Activated T-cell treated with anti-CD3 and anti-CD28 coated beads, Interleukin-2, amount 50 U/mL, for 72 hours (primary cell): ENCODE measurements at places on chromosomes 12 and 14.
A peak's percentile ranks its signal among the peaks of the same experiment; 100 is the strongest.

- H3K4me1 ChIP-seq: peaks cover 5% of the 10 kb centered on the region
- DNase-seq: no peak
Observed at GRCh38 chr14:99387880-99388279, 92.8 kb downstream of the SETD3 start.

DNA sequence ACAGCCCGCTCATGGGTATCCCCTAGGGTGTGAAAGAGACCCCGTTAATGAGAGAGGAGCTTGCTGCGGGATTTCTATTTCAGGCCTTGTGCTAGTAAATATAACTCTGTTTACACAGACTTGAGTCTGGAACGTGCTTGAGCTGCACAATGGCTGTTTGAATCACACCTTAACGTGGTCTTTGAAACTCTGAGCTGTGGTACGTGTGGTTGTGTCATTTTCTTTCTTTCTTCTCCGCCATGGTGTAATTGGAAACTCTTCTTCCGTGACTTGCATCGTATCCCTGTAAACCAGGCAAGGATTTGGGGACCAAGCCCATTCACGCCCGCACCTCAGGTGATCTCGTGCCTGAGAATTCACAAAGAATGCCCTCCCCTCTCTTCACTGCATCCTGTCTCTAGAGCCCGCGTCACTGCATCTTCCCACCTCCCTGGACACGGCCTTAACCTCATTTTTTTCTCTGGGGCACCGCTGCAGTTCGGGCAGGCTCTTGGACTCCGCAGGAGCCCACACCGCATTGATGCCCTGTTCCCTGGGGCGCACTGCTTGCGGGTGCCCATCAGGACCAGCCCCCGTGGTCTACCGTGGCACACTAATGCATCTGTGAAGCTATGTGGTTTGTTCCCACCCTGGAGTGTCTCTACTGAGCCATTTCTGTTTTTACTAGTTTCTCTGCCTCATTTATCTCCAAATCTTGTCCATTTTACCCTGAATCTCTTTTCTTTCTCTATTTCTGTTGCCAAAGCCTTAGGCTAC, 78.4 kb upstream of the PARP11 start:
- H3K4me3 ChIP-seq: peak overlapping the region; percentile 63
- peaks cover 9% of the 10 kb centered on the region for H3K36me3 ChIP-seq
- no peaks in the 10 kb centered on the region for H3K27me3 ChIP-seq
- no peak for DNase-seq

GRCh38 chr12:107912421-107913004, 138.0 kb downstream of the ASCL4 start:
- H3K36me3 ChIP-seq: no peaks in the 10 kb centered on the region
- H3K27me3 ChIP-seq: peaks cover 52% of the 10 kb centered on the region
- peaks cover 5% of the 10 kb centered on the region for H3K4me1 ChIP-seq
- DNase-seq: peak; percentile 86
- no peak overlapping the region for H3K27ac ChIP-seq

GRCh38 chr14:56004323-56004722, 113.9 kb upstream of the PELI2 start:
- H3K27me3 ChIP-seq: peaks cover 57% of the 10 kb centered on the region
- no peak overlapping the region for H3K4me3 ChIP-seq
- peaks cover 36% of the 10 kb centered on the region for H3K4me1 ChIP-seq
- no peak for DNase-seq
- no peak overlapping the region for H3K27ac ChIP-seq

DNA sequence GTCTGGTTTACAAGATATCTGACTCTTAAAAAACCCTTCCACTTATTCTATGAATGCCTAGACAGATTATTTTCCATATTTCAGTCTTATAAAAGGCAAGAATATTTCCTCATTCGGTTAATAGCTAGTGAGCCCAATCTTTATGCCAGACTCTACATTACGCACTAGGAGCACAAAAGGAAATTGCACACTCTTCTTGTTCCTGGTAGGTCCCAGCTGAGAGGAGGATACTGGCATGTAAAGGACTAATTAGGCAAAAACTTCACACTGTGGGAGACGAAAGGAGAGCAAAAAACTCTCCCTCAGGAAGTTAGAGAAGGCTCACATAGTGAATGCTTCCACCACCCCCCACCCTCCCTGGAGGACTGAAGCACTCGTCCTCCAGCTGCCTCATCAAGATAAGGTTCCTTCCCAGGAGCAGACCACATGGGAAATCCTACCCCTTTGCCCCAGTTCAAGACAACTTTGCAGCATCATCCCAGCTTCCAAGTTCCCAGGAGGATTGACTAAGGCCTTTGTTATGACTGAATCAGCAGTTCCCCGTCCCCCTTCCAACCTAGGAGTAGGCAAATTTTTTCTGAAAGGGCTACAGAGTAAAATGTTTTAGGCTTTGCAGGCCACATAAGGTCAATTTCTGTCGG, 14.5 kb downstream of the CAPZA3 start:
- no peaks in the 10 kb centered on the region for H3K36me3 ChIP-seq
- no peak overlapping the region for H3K27ac ChIP-seq
- no peaks in the 10 kb centered on the region for H3K4me1 ChIP-seq
- no peak overlapping the region for H3K4me3 ChIP-seq
- no peak for DNase-seq

DNA sequence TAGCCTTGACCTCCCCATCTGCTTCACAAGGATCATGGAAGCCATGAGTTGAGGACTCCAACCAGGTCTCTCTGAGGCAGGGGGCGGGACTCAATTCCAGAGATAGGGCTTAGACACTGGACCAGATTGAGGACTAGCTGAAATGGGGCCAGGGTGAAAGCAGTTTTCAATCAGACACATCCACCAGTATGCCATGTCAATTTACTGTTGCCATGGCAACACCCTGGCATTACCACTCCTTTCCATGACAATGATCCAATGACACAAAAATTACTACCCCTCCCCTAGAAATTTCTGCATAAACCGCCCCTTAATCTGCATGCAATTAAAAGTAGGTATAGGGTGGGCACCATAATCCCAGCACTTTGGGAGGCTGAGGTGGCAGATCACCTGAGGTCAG, 18.6 kb upstream of the DCAF5 start:
- H3K4me3 ChIP-seq: no peak overlapping the region
- no peaks in the 10 kb centered on the region for H3K4me1 ChIP-seq
- H3K27me3 ChIP-seq: no peaks in the 10 kb centered on the region

DNA sequence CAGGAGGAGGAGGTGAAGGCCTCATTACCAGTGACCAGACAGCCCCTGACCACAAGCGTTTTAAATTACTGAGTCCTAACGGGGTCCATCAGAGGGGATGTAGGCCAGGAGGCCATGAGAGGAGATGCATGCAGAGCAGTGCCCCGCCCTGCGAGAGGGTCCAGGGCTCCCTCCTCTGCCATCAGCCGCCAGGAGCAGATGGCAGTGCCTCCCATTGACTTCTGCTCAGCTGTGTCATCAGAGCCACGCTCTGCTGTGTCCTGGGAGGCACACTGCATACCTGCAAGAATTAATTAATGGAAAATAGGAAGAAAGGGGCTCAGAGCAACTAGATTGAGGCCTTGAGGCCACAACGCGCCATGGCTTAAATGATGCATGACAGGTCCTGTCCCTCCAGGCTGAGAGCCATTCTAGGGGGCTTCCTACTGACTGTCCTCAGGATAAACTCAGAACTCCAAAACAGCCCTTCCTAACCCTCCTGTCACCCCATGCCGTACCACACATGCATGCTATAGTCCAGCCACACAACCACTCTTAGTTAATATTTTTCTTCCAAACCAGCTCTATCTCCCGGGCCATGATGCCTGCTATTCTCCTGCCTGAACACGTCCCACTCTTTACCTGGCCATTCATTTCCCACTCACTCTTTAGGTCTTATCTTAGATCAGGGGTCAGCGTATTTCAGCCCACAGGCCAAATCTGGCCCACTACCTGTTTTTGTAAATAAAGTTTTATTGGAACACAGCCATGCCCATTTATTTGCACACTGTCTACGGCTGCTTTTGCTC, 235.8 kb downstream of the KSR2 start:
- no peak overlapping the region for H3K4me3 ChIP-seq
- no peaks in the 10 kb centered on the region for H3K36me3 ChIP-seq
- no peak overlapping the region for H3K27ac ChIP-seq
- H3K4me1 ChIP-seq: no peaks in the 10 kb centered on the region
- H3K27me3 ChIP-seq: no peaks in the 10 kb centered on the region
- no peak for DNase-seq

DNA sequence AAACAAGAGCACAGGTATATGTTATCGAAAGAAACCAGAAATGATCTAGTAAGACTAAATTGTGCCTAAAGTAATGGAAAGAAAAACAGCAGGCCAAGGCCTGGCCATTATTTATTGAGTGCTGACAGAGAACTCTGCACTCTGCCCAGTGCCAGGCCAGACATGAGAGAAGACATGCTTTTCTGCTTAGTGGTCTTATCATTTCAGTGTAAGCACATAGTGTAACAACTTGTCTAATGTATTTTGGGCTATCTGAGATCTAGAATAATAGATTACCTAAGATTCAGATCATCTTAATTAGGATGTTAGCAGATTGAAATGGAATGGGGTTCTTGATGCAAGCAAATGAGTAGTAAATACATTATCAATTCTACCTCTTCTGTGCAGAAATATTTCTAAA, 278.3 kb downstream of the AKAP6 start:
- peaks cover 8% of the 10 kb centered on the region for H3K4me1 ChIP-seq
- no peak overlapping the region for H3K4me3 ChIP-seq
- no peak for DNase-seq
- no peak overlapping the region for H3K27ac ChIP-seq

GRCh38 chr14:104659764-104660523, 29.5 kb upstream of the INF2 start:
- no peak for DNase-seq
- peaks cover 18% of the 10 kb centered on the region for H3K4me1 ChIP-seq
- no peak overlapping the region for H3K4me3 ChIP-seq
- H3K27ac ChIP-seq: no peak overlapping the region
- peaks cover 16% of the 10 kb centered on the region for H3K27me3 ChIP-seq
- peaks cover 1% of the 10 kb centered on the region for H3K36me3 ChIP-seq

- no peaks in the 10 kb centered on the region for H3K27me3 ChIP-seq
- peaks cover 50% of the 10 kb centered on the region for H3K36me3 ChIP-seq
- H3K27ac ChIP-seq: peak overlapping the region; percentile 91
- DNase-seq: peak; percentile 79
- peak overlapping the region; percentile 76 for H3K4me3 ChIP-seq
Observed at GRCh38 chr14:102085948-102086708, 716 bp downstream of the HSP90AA1 start.

DNA sequence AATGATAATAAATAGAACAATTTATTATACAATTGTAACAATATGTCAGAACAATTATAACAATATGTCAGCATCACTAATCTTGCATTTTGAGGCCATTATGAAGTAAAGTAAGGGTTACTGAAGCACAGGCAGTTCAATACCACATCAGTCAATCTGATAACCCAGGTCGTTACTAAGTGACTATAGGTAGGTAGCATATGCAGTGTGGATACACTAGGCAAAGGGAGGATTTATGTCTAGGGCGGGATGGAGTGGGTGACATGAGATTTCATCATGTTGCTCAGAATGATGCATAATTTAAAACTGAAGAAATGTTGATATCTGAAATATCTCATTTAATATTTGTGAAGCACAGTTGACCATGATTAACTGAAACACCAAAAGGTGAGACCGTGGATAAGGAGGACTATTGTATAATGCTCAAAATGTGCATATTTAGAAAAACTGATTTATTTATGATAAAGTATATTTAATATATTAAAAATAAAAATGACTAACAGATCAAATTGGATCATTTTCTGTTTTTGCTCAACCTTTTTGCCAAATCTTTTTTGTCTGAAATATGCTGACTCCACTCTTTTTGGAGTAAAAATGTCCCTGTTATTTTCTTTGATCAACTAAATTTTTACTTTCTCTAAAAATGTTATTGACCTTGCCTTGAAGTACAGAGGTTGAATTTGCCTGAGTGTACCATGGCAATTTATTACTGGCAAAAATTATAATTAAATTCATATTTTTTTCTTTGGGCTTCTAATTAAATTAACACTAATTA, 1189.4 kb upstream of the USP15 start:
- no peak overlapping the region for H3K27ac ChIP-seq
- H3K4me3 ChIP-seq: no peak overlapping the region
- no peaks in the 10 kb centered on the region for H3K36me3 ChIP-seq
- H3K27me3 ChIP-seq: no peaks in the 10 kb centered on the region

GRCh38 chr14:92880351-92880750, 42.6 kb upstream of the CHGA start:
- no peaks in the 10 kb centered on the region for H3K36me3 ChIP-seq
- peaks cover 67% of the 10 kb centered on the region for H3K27me3 ChIP-seq
- H3K27ac ChIP-seq: no peak overlapping the region

DNA sequence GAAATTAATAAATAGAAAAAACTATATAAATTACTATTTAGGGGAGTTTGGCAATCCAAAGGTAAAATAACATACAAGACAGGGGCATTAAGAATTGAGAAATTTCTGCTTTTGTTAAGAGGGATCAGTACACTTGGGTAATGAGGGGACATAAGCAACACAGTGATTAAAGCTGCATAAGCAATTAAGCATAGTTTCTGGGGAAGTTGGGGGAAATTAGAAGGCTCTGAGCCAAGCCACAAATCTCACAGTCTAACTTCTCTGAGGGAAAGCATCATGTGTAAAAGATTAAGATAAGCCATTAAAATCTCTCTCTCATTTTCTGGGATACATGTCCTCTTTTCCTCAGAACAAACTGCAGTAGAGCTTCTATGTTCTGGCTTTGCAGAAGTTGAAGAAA, 533.9 kb upstream of the LRFN5 start:
- no peak overlapping the region for H3K4me3 ChIP-seq
- no peak overlapping the region for H3K27ac ChIP-seq
- H3K4me1 ChIP-seq: no peaks in the 10 kb centered on the region
- H3K36me3 ChIP-seq: no peaks in the 10 kb centered on the region

GRCh38 chr12:131830335-131830913, 2.2 kb downstream of the MMP17 start:
- H3K4me1 ChIP-seq: peaks cover 15% of the 10 kb centered on the region
- peak overlapping the region; percentile 73 for H3K4me3 ChIP-seq
- no peaks in the 10 kb centered on the region for H3K36me3 ChIP-seq
- no peak overlapping the region for H3K27ac ChIP-seq

- H3K4me3 ChIP-seq: no peak overlapping the region
- H3K4me1 ChIP-seq: no peaks in the 10 kb centered on the region
- H3K27me3 ChIP-seq: no peaks in the 10 kb centered on the region
- no peak overlapping the region for H3K27ac ChIP-seq
Observed at GRCh38 chr12:127046467-127046866, 1220.5 kb upstream of the TMEM132C start.

GRCh38 chr12:122836027-122836921, 1.0 kb downstream of the HIP1R start:
- H3K27ac ChIP-seq: peak overlapping the region; percentile 74
- peaks cover 49% of the 10 kb centered on the region for H3K4me1 ChIP-seq
- peaks cover 3% of the 10 kb centered on the region for H3K36me3 ChIP-seq
- no peaks in the 10 kb centered on the region for H3K27me3 ChIP-seq

- no peak for DNase-seq
- peaks cover 8% of the 10 kb centered on the region for H3K27me3 ChIP-seq
- H3K36me3 ChIP-seq: peaks cover 6% of the 10 kb centered on the region
- peaks cover 35% of the 10 kb centered on the region for H3K4me1 ChIP-seq
- H3K27ac ChIP-seq: no peak overlapping the region
Observed at GRCh38 chr12:131210506-131211339, 257.0 kb downstream of the ADGRD1 start.
